ENCODE measurements at places on chromosomes 5 and 9.

DNA sequence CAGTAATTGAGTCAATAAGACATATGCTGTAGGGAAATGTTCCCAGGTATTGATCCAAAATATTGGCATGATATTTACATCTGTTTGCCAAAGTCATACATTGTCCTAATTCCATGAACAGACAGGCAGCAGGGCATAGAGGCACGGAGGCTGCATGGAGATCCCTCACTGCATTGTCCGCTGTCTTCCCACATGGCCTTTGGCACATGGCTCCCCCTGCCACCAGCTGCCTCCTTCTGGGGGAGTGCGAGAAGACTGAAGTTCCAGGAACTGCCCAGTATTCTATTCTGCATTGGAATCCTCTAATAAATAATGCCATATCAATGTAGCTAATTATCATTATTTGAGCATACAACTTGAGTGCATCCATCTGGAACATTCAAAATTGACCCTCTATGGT, 269.0 kb downstream of the FBXL7 start:
- no peak for DNase-seq

DNA sequence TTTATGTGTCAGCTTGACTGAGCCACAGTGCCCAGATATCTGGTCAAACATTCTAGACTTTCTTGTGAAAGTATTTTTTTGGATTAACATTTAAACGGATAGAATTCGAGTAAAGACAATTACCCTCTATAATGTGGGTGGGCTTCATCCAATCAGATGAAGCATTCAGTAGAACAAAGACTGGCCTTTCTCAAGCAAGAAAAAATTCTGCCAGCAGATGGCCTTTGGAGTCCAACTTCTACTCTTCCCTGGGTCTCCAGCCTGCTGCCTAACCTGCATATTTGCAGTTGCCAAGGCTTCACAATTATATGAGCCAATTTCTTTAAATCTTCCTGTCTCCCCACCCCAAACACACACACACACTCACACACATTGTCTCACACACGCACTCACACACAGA, 86.4 kb downstream of the MED10 start:
- no peak for DNase-seq

DNA sequence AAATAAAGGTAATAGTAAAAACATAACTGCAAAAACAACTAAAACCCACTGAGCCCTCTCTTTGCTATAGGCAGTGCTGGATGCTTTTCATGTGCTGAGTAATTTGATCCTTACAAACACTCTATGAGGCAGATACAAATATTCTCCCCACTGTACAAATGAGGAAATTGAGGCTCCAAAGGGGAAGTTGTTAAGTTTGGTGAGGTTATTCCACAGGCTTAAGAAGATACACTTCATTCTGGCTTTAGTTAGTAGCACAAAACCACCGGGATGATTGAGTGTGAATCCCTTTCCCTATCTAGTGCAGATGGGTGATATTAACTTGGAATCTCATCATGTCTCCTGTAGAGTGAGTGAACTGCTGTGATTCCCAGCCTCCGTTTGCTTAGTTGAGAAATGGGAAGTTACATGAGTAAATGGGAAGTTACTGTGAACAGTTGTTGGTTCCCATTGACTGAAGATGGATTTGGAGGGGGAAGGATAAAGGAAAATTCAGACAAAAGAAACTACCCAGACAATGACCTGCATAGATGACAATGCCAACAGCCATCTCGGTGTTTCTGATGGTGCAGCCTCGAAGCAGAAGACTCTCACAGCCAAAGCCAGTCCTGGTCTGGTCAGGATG, 208.3 kb downstream of the ATP10B start:
- DNase-seq: no peak

GRCh38 chr9:108213511-108213910, 642.3 kb downstream of the ACTL7B start:
- DNase-seq: no peak

DNA sequence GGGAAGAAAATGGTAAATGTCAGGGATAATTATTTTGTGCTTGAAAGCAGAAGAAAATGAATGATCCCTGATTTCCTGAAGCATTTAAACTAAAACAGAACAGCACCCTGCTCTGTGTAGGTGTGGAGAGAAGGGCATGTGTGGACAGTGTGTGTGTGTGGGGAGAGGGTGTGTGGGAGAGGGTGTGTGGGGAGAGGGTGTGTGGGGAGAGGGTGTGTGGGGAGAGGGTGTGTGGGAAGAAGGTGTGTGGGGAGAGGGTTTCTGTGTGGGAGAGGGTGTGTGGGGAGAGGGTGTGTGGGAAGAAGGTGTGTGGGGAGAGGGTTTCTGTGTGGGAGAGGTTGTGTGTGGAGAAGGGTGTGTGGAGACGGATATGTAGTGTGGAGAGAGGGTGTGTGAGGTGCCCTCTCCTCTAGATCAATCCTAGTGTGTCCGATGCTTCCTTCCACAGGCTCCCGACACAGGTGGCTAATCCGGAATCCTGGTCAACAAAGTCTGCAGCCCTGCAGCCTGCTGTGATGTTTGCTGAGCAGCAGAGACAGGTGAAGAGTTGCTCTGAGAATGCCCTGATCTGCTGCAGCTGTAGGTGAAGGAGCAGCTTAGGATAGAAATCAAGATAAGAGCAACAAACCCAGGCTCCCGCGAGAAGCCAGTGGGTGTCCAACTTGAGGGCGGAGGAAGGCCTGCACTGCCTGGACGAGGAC, 15.5 kb downstream of the IRX4 start:
- no peak for DNase-seq

GRCh38 chr5:127840198-127840524, 137.0 kb downstream of the CCDC192 start:
- no peak for DNase-seq

- DNase-seq: no peak
These were observed 168.1 kb upstream of the POC5 start for GRCh38 chr5:75885321-75885720.

DNA sequence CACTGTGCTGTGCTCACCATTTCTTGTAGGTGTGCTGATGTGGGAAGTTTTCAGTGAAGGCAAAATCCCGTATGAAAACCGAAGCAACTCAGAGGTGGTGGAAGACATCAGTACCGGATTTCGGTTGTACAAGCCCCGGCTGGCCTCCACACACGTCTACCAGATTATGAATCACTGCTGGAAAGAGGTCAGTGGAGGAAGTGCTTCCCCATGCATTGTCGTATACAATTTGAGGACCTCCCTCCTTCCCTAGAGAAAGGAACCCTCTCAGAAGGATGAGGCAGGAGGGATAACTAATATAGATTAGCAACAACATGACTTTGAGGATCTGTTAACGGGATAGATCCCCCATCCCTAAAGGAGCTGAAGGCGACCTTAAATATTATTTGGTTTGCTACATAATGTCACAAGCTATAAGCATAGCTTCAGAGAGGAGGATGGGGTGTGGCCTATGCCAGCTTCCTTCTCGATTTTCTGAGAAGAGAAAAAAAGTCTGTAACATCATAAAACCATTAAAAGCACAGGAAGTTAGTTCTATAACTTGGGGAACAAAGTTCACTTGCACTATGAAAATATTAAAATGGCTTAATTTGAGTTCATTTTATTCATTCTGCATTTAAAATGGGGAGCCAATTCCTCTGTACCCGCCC, 17.0 kb upstream of the CYFIP2 start:
- no peak for DNase-seq

GRCh38 chr9:36035006-36035405, 1.7 kb upstream of the RECK start:
- no peak for DNase-seq

DNA sequence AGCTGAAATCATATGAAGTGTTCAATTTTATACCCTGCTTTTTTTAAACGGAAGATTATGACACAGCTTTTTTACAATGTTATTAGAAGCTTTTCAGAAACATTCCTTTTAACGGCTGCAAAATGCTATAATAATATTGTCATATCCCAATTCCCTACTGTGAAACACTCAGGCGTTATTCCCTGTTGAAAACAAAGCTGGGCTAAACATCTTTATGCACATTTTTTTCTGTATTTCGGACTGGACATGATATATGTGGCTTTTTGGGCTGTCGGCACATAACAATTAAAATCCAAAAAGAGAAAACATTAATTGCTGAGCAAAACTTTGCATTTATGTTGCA, 12.0 kb upstream of the CTSL start:
- DNase-seq: no peak

DNA sequence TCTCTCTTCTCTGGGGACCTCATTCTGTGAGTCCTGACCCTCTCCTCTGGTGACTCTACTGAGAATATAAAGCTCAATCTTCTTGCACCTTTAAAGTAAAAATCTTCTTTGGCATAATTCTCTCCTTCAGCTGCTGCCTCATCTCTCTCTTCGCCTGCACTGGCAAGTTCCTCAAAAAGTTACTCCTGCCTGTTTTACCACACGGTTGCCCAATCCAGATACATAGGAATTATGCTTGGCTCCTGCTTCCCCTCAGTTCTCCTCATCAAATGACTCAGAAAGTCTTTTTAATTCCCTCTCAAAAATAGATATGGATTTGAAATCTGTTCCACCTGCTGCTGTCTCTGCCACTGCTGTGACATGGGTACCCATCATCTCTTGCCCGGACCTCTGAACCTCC, 14.4 kb upstream of the HRCT1 start:
- DNase-seq: no peak

DNA sequence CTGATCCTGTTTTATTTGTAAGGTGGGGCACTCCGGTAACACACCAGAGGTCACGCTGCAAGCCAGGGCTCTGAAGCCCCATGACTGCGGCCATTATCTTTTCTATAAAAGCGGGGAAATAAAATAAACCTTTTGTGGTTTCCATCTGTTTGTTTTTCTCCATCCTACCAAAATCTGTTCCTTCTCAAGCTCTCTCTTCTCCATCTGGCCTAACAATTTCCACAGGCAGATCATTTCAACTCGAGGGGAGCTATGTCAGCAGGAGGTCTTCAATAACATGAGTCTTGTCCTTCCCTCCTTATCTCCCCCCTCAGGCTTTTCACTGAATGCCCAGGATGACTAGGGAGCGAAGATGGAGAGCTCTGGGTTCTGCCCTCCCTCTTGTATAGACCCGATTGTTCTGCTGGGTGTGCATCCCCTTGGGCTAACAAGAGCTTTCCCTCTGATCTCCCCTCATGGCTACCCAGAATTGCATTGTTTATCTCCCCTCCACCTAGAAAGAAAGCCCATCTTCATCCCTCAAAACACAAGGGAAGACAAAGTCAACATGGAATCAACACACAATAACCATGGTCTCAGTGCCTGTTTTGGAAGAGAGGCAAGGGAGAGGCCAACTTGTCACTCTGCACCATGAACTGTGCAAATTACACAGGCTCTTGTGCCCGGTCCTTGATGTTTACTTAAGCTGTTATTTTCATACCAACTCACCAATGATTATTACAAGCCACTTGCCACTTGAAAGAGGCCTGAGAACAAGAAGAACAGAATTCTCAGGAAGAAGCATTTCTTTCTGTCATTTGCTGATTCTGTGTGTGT, 187.8 kb downstream of the FANCC start:
- DNase-seq: no peak
